ENCODE measurements at places on chromosomes 13 and 19.
A peak's percentile ranks its signal among the peaks of the same experiment; 100 is the strongest.

- no peak for DNase-seq
These were observed 292.0 kb upstream of the ZNF507 start for GRCh38 chr19:32053376-32053775.

- no peak for DNase-seq
These were observed 89.6 kb upstream of the SPRY2 start for GRCh38 chr13:80430561-80430960.

GRCh38 chr19:14150041-14150769 is 13.8 kb upstream of the ASF1B start:
- no peak for DNase-seq

DNA sequence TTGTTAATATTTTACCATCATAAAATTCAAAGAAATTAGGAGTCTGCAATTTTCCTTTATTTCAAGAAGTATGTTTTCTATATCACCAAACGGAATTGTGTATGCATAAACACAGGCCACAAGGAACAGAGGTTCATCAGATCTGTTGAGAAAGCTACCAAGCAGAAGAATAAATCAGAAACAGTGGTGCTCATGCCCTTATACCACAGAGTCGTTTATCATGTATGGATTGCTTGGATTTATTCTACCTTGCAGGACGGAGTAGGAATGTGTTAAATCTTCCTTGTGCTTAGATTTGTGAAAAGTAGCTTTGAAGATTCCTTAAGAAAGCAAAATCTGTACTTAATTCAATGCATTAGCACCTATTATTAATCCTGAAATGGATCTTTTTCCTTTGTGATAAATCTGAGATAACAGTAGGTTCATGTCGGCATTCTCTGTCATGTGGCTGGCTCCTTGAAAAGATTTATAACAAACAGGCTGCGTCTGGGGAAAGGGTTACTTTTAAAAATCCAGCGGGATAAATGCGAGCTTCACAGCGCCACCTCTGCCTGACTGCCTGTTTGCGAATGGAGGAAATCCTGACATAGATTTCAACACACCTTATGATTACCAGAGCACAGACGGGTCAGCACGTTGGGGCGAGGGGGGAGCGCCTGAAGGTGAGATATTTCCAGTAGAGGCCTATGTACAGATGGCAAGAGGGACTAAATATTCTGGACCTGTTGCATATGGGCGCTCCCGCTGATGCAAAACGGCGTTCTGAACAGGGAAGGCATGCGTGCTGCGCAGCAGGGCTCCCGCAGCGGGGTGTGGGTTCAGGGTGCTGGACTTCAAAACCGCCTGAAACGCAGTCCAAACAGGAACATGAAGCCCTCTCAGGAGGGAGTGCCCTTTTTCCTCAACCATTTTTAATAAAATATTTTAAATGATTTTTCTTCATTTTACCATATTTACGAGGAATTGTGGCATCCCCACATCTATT is 445.5 kb upstream of the SGCG start:
- no peak for DNase-seq

GRCh38 chr13:30033681-30034457 is 183.5 kb upstream of the UBL3 start:
- DNase-seq, result peak; percentile 29

- DNase-seq, result peak; percentile 92
These were observed 115.3 kb downstream of the LRCH1 start for GRCh38 chr13:46668302-46668720.

GRCh38 chr13:34884366-34884765 is 57.7 kb upstream of the NBEA start:
- no peak for DNase-seq

DNA sequence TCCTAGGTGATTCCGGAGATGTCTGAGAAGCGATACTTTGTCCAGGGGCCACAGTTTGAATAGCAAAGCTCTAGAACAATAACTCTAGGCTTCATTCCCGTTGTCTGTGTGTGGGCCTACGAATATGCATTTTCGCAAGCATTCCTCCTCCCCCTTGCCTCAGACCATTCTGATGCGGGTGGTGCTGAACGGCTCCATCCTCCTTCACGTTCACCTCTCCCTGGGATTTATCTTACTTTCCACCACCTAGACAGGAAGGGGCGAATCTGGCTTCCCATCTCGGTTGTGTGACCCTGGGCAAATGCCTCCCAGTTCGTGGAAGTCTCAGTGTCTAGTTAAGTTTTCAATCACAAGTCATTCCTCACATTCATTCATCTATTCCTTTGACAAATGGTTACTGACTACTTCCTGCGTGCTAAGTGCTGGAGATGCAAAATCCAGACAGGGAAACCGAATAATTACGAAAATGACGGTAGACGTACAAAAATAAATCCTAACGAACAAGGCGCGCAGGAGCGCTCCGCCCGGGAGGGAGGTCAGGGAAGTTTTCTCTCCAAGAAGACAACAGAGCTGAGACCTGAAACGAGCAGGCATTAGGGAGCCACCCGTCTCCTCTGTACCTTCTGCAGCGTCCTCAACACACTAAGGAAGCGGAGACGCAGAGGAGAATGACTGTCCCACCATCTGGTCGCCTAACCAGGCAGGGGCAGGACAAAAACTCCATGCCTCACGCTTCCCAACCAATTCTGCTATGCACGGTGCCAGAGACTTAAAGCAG is 1.3 kb upstream of the CNOT3 start:
- peak; percentile 31 for DNase-seq

DNA sequence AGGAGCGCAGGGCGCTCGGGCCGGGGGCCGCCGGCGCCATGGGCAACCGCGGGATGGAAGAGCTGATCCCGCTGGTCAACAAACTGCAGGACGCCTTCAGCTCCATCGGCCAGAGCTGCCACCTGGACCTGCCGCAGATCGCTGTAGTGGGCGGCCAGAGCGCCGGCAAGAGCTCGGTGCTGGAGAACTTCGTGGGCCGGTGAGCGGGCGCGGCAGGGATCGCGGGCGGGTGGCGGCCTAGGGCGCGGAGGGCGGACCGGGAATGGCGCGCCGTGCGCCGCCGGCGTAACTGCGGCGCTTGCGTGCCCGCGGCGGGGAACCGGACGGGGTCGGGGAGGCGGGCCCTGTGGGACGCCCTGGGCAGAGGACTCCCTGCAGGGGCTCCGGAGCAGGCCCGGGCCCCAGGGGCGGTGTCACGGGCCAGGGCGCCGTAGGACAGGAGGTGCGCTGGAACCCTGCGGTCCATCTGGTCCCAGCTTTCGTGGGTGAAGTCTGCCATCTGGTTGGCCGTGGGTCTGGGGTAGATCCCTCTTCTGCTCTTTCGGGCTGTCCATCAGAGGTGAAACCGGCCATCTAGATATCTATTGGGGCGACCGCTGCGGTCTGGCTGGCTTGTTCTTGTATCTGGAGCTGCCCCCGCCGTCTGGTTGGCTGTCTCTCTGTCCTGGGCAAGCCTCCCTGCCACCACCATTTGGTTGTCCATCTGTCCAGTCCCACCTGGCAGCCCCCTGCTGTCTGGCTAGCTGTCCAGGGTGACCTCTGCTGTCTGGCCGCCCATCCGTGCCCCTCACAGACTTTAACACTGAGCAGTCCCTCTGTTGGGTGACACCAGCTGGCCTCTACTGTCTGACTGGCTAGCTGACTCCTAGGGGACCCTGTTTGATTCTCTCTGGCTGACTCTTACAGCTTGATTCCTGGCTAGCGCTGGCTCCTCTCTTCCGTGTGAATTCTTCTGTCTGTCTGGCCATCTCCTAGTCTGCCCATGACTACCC is 622 bp downstream of the DNM2 start:
- DNase-seq, result peak; percentile 20

DNA sequence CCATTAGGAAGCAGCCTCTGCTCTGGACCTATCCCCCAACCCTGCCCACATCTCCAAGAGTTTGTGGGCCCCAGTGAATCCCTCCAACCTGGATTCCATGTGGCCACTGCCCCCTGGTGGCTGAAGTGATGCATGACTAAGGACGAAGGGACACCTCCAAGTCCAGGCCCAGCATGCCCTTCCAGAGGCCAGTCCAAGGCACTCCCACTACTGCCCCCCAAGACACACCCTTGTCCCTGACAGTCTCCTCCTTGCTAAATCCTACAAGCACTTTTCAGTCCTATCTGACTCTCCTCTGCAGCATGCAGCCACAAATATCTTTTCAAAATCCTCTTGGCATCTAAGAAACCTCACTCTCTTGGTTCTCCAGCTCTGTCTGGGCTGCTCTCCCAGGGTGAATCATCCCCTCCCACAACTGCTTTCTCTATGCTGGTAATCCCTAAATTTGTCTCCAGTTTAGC is 33.0 kb downstream of the DEDD2 start:
- peak; percentile 59 for DNase-seq

GRCh38 chr13:23069566-23069965 is 111.2 kb upstream of the SGCG start:
- no peak for DNase-seq

GRCh38 chr13:23993680-23993985 is 96.3 kb upstream of the C1QTNF9B start:
- no peak for DNase-seq

GRCh38 chr19:35214766-35215422 is 13.6 kb downstream of the FAM187B start:
- no peak for DNase-seq

DNA sequence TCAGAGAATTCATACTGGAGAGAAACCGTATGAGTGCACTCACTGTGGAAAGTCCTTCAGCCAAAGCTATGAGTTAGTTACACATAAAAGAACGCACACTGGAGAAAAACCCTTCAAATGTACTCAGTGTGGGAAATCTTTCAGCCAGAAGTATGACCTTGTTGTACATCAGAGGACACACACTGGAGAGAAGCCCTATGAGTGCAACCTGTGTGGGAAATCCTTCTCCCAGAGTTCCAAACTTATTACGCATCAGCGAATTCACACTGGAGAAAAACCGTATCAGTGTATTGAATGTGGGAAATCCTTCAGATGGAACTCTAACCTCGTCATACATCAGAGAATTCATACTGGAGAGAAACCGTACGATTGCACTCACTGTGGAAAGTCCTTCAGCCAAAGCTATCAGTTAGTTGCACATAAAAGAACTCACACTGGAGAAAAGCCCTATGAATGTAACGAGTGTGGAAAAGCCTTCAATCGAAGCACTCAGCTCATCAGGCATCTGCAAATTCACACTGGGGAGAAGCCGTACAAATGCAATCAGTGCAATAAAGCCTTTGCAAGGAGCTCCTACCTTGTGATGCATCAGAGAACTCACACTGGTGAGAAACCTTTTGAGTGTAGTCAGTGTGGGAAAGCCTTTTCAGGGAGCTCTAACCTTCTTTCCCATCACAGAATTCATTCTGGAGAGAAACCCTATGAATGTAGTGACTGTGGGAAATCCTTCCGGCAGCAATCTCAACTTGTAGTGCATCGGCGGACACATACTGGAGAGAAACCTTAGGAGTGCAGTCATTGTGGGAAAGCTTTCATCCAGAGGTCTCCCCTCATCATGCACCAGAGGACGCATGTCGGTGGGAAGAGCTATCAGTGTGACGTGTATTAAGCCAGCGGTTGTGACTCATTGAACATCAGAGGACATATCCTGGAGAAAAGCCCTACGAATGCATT is 16.5 kb upstream of the ZNF8 start:
- no peak for DNase-seq

GRCh38 chr13:112102243-112102642 is 35.3 kb downstream of the SOX1 start:
- no peak for DNase-seq

DNA sequence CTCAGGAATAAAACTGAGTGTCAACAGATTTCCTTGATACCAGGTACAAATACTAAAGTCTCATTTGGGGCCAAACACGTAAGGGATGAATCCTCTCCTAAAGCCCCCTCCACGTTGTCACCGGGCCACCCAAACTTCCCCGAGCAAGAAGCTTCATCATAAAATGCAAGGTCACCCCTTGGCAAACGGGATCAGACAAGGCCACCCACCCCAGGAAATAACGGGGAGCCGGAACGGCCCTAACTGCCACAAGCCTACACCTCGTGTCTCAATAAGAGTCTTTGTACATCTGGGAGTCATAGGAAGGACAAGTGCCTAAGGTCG is 717 bp downstream of the EEF2 start:
- no peak for DNase-seq

DNA sequence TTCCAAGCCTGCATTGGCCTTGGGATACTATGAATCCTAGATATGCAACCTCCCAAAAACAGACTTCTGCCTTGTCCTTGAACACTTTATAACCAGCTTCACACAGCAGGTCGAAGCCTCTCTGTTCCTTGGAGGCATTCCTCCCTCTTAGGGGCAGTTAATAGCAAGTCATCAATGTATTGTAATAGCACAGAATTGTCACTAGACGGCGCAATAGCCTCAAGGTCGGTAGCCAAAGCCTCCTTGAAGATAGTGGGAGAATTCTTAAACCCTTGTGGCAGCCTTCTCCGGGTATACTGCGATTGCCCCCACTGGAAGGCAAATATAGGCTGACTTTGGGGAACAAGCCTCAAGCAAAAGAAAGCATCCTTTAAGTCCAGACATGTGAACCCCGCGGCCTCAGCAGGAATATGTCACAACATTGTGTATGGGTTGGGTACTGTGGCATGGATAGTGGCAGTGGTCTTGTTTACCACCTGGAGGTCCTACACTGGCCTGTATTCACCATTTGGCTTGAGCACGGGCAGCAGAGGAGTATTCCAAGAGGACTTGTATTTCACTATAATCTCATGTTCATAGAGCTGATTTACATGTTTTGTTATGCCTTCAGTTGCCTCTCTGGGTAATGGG is 61.1 kb downstream of the ZNF431 start:
- peak; percentile 31 for DNase-seq

DNA sequence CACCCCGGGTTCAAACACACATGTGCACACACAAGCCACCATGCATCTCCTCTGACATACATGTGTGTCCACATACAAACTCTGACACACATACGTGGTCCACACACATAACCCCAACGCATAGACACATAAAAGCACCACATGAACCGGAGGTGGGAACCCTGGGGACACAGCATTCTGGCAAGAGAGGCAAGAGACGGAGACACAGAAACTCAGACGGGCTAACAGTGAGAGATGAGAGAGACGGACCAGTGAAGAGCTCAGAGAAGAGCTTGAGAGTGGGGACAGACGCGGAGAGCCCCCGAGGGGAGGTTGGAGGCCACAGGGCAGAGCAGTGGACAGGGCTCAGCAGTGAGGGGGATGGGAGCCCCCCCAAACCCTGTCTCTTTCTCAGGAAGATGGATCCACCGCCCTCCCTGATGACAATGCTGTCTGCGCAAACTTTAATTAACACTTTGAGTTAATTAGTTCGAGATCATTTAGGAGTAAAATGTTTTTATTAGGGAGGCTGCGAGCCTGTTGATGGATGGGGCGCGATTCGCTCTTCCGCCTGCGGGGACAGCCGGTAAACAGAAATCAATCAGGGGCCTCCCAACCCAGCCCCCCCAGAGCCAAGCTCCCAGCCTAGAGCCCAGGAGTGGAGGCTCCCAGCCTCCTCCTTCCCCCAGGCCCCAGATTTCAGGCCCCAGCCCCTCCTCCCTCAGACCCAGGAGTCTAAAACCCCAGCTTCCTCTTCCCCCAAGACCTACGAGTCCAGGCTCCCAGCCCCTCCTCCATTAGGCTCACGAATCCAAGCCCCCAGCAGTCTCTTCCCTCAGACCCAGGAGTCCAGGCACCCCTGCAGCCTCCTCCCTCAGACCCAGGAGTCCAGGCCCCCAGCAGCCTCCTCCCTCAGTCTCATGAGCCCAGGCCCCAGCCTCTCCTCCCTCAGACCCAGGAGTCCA is 9.5 kb upstream of the ERFL start:
- peak; percentile 24 for DNase-seq
